HAP-1 (cell line): ENCODE measurements at places on chromosomes 7 and 10.
A peak's percentile ranks its signal among the peaks of the same experiment; 100 is the strongest.

GRCh38 chr7:70775570-70776156 is 356.3 kb upstream of the GALNT17 start:
- DNase-seq: peak; percentile 36

DNA sequence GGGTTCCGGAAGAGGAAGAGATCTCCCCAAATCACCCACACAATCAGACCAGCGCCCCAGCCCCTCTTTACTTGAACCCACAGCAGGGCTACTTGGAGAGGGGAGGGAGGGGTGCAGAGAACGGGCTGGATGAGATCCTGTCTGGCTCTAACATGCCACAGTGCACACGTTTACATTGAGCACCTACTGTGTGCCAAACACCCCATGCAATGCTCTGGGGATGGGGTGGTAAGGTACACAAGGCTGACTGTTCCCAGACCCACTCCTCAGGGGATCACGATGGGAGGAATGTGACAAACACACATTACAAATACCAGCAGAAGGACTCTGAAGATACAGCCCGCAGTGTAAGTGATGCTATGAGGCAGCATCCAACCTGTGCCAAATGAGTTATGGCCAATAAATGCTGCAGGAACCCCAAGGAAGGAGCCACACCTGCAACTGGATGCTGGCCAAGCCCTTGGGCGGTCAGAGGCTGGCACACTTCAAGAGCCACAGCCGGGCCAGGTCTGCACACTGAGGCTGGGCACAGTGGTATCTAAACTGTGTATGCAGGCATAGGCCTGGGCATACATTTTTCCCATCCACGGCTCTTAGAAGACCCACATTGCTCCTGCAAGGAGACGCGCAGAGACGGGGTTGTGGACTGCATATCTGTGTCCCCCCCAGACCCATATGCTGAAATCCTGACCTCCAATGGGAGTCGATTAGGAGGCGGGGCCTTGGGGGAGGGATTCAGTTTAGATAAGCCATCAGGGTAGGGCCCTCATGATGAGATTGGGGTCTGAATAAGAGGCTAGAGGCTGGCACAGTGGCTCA is 6.4 kb downstream of the SPOCK2 start:
- DNase-seq: no peak

DNA sequence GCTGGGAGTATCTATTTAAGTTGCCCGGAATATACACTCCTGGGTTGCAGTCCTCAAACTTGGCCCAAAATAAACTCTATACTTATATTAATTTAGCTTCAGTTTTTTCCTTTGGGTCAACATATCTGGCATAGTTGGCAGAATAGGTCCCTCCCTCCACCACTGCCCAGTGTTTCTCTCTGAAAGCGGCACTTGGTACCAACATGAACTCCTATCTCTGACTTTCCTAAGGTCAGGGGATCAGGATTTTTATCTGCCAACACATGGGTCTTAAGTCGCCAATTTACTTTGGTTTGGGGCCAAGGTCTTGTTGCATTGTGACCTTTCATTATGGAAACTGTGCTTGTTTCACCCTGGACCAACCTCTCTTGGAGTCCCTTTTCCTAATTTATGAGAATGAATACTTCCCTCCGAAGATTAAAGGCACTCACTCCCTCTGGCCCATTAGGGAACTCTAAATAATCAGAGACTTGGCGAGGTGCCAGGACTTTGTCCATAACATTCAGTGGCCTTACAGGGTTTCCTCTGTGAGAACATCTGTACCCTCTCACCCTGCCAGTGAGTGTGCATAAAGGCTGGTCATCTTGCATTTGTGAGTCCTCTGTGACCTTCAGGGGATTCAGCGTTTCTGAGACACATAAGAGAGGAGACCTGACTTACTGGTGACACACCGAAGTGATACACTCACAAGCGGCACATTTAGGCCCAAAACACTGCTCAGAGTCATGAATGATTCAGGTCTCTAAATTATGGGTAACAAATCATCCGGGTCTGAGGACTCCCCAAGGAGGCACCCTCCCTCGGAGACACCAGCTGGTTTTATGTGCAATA is 19.7 kb upstream of the FKBP9 start:
- peak; percentile 24 for DNase-seq

DNA sequence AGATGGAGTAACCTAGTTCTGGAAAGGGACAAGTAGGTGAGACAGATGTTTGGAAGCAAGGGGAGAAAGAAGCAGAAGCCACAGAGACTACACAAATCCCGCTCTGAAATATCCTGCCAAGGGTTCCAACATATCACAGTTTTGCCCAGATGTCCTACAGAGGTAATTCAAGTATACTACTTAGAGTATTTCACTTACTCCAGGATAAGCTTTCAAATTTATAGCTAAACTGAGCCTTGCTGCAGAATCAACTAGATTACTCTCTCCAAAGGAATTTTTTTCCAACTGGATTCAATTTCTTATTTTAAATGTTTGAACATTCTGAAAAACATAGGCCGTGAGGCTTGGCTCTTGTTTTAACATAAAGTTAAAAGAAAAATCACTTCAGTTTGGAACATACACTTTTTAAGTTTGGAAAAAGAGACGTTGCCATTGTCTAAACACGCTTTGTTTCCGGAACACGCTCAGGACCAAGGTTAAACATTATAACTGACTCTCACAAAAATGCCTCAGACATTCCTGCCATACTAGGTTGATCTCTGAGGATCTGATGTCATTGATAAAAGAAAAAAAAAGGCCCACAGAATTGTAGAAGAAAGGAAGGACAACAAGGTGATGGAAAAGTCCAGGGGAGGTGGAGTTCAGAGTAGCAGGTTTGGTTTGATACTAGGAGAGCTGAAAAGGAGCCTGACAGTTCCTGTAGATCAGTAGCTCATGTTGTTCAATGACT is 74.8 kb downstream of the FAM185A start:
- DNase-seq: no peak

GRCh38 chr10:130463876-130464364 is 327.7 kb downstream of the GLRX3 start:
- DNase-seq: no peak

GRCh38 chr7:96708872-96709271 is 774 bp downstream of the SEM1 start:
- no peak for DNase-seq

DNA sequence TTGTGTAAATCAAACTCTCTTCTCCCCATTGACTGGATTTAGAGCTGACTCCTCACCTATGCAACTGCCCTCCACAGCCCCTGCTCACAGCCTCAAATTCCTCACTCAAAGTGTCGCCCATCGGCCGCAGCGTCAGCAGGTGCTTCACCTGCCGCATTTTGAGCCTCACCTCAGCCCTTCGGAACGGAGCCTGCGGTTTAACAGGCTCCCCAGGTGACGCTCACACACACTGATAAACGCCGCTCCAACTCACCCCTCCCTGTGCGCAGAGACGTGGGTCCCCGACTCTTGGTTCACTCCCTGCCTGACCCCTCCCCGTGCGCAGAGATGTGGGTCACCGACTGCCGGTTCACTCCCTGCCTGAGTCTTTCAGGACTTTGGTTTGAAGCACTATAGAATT is 57.1 kb downstream of the CARD11 start:
- DNase-seq: no peak

- no peak for DNase-seq
These were observed 9.1 kb downstream of the CREB3L2 start for GRCh38 chr7:137992550-137993394.

GRCh38 chr7:130966246-130967009 is 232.4 kb upstream of the KLF14 start:
- DNase-seq: no peak

- no peak for DNase-seq
These were observed 6.9 kb downstream of the NRBF2 start for GRCh38 chr10:63140077-63140476.

DNA sequence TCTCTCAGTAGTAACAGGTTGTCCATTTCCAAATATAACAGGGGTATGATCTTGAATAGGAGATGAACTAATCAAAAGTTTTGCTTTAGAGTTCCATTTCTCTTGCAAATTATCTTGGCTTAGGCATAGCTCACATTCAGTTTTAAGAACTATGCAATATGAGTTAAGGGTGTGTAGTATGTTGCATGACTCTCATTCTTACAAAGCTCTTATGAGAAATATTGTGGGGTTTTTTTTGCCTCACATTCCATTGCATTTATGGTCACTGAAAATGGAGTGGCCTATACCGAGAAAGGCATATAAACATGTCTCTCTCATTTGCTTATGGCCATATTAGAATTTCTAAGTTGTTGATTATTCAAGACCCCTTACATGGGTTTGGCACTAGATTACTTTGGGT is 48.5 kb upstream of the LAMB1 start:
- DNase-seq: no peak

DNA sequence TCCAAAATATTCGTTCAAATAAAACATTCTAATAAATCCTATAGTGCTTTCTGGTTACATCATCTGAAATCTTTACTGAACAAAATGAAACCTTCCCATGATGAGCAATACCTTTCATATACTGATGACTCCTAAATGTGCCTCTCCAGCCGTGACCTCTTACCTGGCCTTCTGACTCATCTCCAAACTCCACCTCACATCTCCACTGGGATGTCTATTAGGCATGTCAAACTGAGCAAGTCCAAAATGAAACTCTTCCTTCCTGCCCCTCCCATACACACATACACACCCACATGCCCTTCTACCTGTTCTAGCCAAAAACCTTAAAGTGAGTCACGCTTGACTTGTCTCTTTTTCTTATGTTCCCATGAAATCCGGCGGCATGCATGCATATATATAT is 22.9 kb downstream of the GSAP start:
- no peak for DNase-seq

DNA sequence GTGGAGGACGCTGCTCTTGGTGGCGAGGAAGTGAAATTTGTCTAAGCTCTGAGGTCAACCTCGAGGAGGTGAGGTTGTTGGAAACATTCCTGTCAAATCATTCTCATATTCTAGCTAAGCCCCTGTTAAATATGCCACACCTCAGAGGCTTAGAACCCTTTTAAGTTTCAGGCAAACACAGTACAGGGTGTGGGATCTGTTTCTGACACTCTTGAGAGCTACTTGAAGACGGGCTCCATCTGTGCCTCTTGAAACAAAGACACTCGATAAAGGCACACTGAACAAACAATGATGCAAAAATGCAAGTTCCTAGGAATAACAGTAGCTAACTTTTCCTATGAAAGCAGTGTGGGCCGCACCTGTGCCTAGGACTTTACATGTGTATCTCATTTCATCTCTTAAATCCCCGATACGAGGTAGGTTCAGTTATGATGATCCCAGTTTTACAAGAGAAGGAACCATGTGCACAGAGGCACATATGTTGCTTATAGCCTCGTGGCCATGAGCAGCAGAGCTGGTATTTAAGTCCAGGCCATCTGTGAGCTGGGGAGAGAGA is 299.2 kb downstream of the CCDC3 start:
- DNase-seq: no peak

- no peak for DNase-seq
These were observed 81.3 kb upstream of the TNS3 start for GRCh38 chr7:47663213-47663612.

GRCh38 chr10:33370434-33370930 is 36.0 kb upstream of the NRP1 start:
- DNase-seq: no peak

GRCh38 chr10:71905164-71905563 is 54.1 kb upstream of the PSAP start:
- DNase-seq: no peak

DNA sequence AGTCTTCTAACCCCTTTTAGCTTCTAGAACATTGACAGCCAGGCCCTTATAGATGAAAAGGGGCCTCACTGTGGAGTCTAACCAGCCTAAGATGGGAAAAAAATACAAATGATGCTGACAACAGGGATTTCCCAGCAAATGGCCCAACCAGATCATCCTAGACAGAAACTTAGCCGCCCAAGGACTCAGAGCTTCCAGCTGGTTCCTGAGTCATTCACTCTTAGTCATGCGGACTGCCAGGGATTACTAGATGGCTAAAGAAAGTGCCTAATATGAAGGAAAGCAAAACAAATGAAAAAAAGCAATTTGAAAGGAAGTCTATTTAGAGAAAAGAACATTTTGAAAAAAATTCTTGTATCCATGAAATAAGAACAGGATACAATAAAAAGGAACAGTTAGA is 23.7 kb downstream of the TSPAN14 start:
- DNase-seq: no peak

DNA sequence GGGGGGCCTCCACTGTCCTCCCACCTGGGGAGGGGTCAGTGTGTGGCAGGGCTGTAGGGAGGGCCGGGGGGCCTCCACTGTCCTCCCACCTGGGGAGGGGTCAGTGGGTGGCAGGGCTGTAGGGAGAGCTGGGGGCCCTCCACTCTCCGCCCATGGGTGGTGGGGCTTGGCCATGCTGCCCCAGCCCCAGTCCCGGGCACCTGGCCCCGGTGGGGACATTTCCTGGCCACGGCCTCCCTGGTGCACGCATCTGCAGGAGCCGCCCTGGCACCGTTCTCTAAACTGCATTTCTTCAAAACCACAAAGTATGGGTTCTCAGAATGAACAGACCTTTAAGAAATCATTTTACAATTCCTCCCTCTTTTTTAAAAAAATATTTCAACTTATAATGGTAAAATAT is 89.3 kb upstream of the PDGFA start:
- no peak for DNase-seq

- no peak for DNase-seq
These were observed 54.5 kb downstream of the PARD3 start for GRCh38 chr10:34760606-34761005.

- DNase-seq: no peak
These were observed 7.3 kb downstream of the SEPHS1 start for GRCh38 chr10:13340626-13341376.

DNA sequence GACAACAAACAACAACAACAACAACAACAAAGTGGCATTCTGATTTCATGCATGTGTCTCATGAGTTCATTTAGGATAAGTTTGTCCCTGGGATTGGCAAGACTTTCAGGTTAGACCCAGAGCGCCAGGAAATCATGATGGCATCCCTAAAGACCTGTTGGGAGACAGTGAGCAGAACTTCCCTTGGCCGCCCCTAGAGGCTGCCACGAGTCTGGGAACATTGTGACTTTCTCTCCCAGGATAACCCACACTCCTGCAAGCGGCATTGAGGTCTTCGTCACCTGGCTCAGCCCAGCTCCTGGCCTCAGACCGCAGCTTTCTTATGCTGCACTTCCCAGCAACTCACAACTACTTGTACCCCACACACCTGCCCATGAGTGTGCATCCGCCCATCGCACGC is 80.5 kb upstream of the RNF32 start:
- DNase-seq: no peak

GRCh38 chr7:50274361-50274760 is 30.2 kb upstream of the IKZF1 start:
- no peak for DNase-seq

- DNase-seq: no peak
These were observed 45.5 kb upstream of the SLC29A4 start for GRCh38 chr7:5237286-5237685.

- no peak for DNase-seq
These were observed 1.1 kb upstream of the MOGAT3 start for GRCh38 chr7:101201695-101202602.

- no peak for DNase-seq
These were observed 10.7 kb upstream of the FMC1 start for GRCh38 chr7:139330333-139331030.
